Activated CD8-positive, alpha-beta memory T cell treated with anti-CD3 and anti-CD28 coated beads for 36 hours (primary cell): ENCODE measurements at places on chromosomes 6 and 20. TPM values are rescaled to one million over a fixed set of nuclear protein-coding genes. Genes with fewer than 3 reads are reported as not detected.

HM13 gene
- 163 TPM for total RNA-seq

CFB gene
- total RNA-seq: not detected

FHL5 gene
- not detected for total RNA-seq

GLP1R gene
- total RNA-seq: 0.15 TPM

COL19A1 gene
- total RNA-seq: 0.52 TPM

PMEPA1 gene
- total RNA-seq: 2.6 TPM

DCDC2 gene
- not detected for total RNA-seq

ASCC3 gene
- total RNA-seq: 56.9 TPM

HLA-DPA1 gene
- total RNA-seq: 43.5 TPM

PPP1R10 gene
- 98.7 TPM for total RNA-seq

PEX7 gene
- total RNA-seq: 5.8 TPM

CCHCR1 gene
- total RNA-seq: 47.1 TPM

TNNC2 gene
- not detected for total RNA-seq

KCNQ5 gene
- 12.3 TPM for total RNA-seq

CABLES2 gene
- total RNA-seq: 8.8 TPM

HDGFL1 gene
- not detected for total RNA-seq

VWA7 gene
- total RNA-seq: 1.9 TPM

HBS1L gene
- 141 TPM for total RNA-seq

SEMG1 gene
- not detected for total RNA-seq

GSTA2 gene
- not detected for total RNA-seq

BHLHE23 gene
- total RNA-seq: not detected

KCNS1 gene
- 0.52 TPM for total RNA-seq

DNAAF9 gene
- total RNA-seq: 2.2 TPM

SLC13A3 gene
- not detected for total RNA-seq

C20orf204 gene
- total RNA-seq: 2.1 TPM

MUC21 gene
- not detected for total RNA-seq

IP6K3 gene
- total RNA-seq: not detected

CRISP3 gene
- total RNA-seq: not detected

MYLK2 gene
- total RNA-seq: 0.19 TPM

COL21A1 gene
- not detected for total RNA-seq

MMS22L gene
- 35.8 TPM for total RNA-seq

RBL1 gene
- total RNA-seq: 44.1 TPM

SLC22A2 gene
- total RNA-seq: not detected

GJA1 gene
- total RNA-seq: 0.06 TPM

PRSS35 gene
- 0.06 TPM for total RNA-seq

RIOK1 gene
- total RNA-seq: 54.2 TPM

PRSS16 gene
- total RNA-seq: 0.46 TPM

CTCFL gene
- not detected for total RNA-seq

CST7 gene
- 163 TPM for total RNA-seq

ADGB gene
- 0.52 TPM for total RNA-seq

KCNQ2 gene
- not detected for total RNA-seq

FILIP1 gene
- total RNA-seq: not detected

DOK5 gene
- 5.5 TPM for total RNA-seq

ALDH5A1 gene
- 14.7 TPM for total RNA-seq

COL9A1 gene
- not detected for total RNA-seq

KCNK16 gene
- not detected for total RNA-seq

SAMD3 gene
- total RNA-seq: 4.6 TPM

HLA-DMA gene
- total RNA-seq: 9.9 TPM

GTF2H4 gene
- total RNA-seq: 51.3 TPM

SYCP2L gene
- total RNA-seq: not detected

GNAS-AS1 gene
- total RNA-seq: 1.3 TPM
